ENCODE measurements at places on chromosomes 1 and 21. TPM values are rescaled to one million over a fixed set of nuclear protein-coding genes. Genes with fewer than 3 reads are reported as not detected.

DNA sequence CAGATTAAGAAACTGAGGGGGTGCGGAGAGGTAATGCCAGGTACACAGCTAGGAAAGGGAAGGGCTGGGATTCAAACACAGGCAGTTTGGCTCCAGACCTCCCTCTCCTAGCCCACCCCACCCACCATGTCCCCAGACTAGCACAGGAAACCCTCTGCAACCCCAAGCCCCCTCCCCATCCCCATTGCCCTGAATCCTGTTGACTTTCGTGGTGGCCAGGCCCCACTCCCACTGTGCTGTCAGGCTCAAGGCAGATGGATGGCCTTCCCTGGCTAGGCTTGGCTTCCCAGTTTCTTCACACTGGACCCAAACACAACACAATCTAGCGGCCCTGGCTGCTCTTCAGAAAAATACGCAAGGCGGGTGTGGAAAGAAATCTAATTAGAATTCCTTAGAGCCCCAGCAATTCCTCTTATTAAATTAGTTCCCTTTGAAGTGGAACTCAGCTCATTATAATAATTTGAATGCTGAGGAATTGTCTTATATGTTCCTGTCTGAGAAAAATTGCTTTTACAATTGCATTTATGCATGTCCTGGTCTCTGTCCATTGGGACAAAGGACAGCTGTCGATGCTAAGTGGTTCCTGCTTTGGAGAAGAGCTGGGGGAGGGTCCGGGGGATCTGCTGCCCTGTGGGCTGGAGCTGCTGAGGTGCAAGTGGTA, 97.4 kb downstream of the SYF2 start:
- H3K4me1 ChIP-seq = no peaks in the 10 kb centered on the region
- no peak overlapping the region for H3K4me3 ChIP-seq
- H3K36me3 ChIP-seq = no peaks in the 10 kb centered on the region
- no peak overlapping the region for H3K27ac ChIP-seq

RNF186 gene
- 25.1 TPM for total RNA-seq

GRCh38 chr1:211484755-211485479, 7.0 kb downstream of the RD3 start:
- no peak for DNase-seq
- no peak overlapping the region for H3K27ac ChIP-seq
- H3K4me3 ChIP-seq = no peak overlapping the region
- H3K27me3 ChIP-seq = no peaks in the 10 kb centered on the region
- no peaks in the 10 kb centered on the region for H3K4me1 ChIP-seq
- no peaks in the 10 kb centered on the region for H3K36me3 ChIP-seq

DNA sequence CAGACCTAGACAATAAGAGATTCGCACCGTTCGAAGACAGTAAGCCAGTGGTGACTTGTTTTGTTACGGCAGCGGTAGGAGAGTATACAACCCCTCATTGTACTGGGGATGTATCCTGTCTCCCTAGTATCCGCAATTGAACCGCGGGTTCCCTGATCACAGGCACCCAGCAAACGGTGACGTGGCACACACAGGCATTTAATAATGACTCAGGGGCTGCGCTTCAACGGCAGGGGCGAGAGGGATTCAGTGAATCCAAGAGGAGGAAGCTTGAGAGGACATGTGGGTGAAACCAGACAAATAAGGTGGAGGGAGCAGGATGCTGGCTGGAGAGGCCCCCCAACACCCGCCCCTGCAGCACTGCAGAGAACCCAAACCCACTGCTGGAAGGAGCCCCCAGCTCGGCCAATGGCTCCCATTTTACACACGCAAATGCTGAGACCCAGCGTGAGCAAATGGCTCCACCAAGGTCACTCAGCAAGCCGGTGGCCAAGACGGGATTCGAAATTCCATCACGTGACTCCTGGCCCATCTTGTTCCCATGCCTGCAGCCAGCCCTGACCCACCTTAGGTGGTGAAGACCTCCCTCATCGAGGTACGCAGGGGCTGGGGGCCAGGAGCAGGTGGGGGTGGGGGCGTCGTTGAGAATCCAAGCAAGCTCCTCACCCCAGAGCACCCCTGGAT, 149.9 kb downstream of the SYF2 start:
- no peak overlapping the region for H3K27ac ChIP-seq
- no peak overlapping the region for H3K4me3 ChIP-seq
- no peaks in the 10 kb centered on the region for H3K27me3 ChIP-seq
- no peaks in the 10 kb centered on the region for H3K36me3 ChIP-seq

IFI44 gene
- 6.6 TPM for total RNA-seq

DNA sequence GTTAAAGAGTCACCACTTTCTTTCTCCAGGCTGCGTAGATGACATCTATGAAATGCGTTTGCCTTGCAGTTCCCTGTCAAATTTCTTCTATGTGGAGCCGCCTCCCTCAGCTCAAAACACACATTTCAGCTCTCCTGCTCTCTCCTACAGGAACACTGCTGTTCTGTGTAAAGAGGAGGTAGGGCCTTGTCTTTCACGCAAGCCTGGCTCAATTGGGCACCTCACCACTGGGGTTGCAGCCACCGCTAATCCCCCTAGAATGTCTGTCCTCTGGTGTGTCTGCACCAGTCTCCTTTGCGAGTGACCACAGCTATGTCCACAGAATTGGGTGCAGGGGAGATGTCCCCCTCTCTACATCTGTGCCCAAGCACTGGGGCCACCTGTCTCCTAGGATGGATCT, 31.8 kb upstream of the CFHR4 start:
- H3K4me3 ChIP-seq = no peak overlapping the region
- no peak overlapping the region for H3K27ac ChIP-seq
- no peak for DNase-seq
- H3K4me1 ChIP-seq = no peaks in the 10 kb centered on the region
- no peaks in the 10 kb centered on the region for H3K36me3 ChIP-seq

GRCh38 chr1:111535256-111536191, 32.1 kb upstream of the ADORA3 start:
- no peak overlapping the region for H3K27ac ChIP-seq
- no peak overlapping the region for H3K4me3 ChIP-seq
- no peaks in the 10 kb centered on the region for H3K27me3 ChIP-seq
- DNase-seq = no peak

DNA sequence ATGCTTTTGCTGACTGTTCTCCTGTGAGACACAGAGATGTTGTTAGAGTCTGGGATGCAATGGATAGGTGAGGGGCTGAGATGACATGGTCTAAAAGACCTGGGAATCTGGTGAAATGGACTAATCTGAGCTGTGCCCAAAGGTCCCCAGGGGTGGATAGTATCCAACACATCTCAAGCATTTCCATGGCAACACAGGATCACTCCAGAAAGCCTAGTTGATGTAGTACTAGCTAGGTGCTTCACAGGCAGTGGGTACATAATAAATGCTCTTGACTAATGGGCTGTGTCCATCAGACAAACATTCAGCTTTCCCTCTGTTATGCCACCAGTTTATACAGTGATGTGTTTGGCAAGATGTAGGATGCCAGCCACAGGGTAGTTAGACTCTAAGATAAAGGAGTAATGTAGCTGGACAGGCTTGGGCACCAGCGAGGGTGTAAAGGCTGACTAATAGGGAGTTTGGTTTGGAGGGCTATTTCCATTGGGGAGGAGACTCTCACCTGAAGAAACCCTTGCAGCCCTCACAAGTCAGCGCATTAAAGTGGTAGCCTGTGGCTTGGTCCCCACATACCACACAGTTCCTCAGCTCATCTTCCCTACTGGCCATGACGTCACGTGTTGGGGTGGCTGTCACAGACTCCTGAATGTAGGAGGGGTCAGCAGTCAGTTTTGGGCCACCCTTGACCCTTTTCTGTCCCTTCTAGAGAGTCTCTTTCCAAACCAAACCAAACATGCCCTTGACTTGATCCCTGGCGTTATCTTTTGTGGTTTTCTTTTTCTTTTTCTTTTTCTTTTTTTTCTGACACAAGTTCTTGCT, 1.8 kb downstream of the NR1I3 start:
- H3K4me1 ChIP-seq = no peaks in the 10 kb centered on the region
- no peak overlapping the region for H3K27ac ChIP-seq
- no peak overlapping the region for H3K4me3 ChIP-seq

DNA sequence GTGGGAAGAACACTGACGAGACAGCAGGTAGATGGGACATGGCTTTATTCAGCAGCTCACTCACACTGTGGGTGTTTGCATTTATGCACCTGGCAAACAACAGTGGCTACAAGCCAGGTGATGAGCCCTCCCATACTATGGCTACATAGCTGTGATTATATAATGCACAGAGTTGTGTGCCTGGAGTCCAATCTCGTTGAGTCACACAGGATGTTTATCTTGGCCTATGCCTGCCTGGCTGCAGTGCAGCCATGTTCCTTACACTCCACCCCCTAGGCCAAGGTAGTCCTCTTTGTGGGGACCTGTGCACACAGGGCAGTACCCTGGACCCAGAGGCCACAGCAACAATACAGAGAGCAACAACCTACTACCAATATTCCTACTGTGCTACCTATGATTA, 1643.8 kb downstream of the MRPL39 start:
- no peak overlapping the region for H3K4me3 ChIP-seq
- H3K27ac ChIP-seq = no peak overlapping the region
- no peaks in the 10 kb centered on the region for H3K36me3 ChIP-seq
- no peaks in the 10 kb centered on the region for H3K4me1 ChIP-seq
- no peaks in the 10 kb centered on the region for H3K27me3 ChIP-seq

AMY1B gene
- 0.95 TPM for total RNA-seq

KLF18 gene
- total RNA-seq = not detected

CFAP126 gene
- not detected for total RNA-seq

- H3K27me3 ChIP-seq = no peaks in the 10 kb centered on the region
- H3K4me3 ChIP-seq = no peak overlapping the region
- H3K27ac ChIP-seq = no peak overlapping the region
- no peak for DNase-seq
These were observed 16.8 kb upstream of the POGZ start for GRCh38 chr1:151476083-151476482.

S100A9 gene
- 49.0 TPM for total RNA-seq

DNA sequence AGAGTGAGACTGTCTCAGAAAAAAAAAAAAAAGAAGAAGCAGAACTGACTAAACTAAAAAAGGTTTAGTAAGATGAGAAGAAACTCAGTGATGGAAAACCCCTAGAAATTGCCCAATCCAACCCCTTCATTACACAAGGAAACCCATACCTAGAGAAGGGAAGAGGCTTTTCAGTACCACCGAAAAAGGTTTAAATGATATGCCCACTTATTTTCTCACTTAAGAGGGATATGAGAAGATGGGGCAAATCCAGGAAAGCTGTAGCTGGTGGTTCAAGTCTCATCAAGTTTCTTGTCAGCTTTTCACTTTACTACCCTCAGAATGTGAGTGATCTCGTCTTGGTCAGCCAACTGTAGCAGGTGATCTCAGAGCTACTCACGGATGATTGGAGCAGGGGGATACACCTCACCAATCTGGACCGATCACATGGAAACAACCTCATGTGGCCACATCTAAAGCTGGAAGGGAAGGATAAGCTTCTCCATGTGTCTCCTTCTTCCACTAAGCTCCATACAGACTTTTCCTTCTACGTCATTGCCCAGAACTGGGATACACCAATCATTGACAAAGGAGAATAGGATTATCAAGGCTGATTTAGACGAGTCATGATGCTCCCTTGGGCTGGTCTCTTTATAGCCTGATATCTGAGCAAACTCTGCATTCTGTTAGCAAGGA, 126.7 kb upstream of the POU3F1 start:
- H3K36me3 ChIP-seq = no peaks in the 10 kb centered on the region
- DNase-seq = no peak
- H3K4me3 ChIP-seq = no peak overlapping the region
- H3K27ac ChIP-seq = no peak overlapping the region
- no peaks in the 10 kb centered on the region for H3K27me3 ChIP-seq

DNA sequence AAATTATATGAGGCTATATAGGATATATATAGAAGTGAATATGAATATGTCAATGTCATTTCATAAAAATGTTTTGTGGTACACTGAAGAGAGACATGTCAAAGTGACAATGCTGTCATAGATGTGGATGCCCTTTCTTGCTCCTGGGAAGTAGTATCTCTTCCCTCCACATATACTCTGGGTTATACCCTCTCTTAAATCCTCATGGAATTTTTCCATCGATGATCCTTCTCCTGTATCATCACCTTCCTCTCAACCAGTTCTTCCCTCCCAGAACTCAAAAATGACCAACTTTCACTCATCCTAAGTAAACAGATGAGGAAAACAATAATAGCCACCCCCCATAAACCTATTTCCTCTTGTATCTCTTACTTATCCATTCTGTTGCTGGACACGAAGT, 351.5 kb downstream of the USP25 start:
- no peak overlapping the region for H3K27ac ChIP-seq
- H3K27me3 ChIP-seq = no peaks in the 10 kb centered on the region
- no peaks in the 10 kb centered on the region for H3K36me3 ChIP-seq
- H3K4me1 ChIP-seq = no peaks in the 10 kb centered on the region
- H3K4me3 ChIP-seq = no peak overlapping the region
- DNase-seq = no peak

MPZ gene
- total RNA-seq = 1.3 TPM

DNA sequence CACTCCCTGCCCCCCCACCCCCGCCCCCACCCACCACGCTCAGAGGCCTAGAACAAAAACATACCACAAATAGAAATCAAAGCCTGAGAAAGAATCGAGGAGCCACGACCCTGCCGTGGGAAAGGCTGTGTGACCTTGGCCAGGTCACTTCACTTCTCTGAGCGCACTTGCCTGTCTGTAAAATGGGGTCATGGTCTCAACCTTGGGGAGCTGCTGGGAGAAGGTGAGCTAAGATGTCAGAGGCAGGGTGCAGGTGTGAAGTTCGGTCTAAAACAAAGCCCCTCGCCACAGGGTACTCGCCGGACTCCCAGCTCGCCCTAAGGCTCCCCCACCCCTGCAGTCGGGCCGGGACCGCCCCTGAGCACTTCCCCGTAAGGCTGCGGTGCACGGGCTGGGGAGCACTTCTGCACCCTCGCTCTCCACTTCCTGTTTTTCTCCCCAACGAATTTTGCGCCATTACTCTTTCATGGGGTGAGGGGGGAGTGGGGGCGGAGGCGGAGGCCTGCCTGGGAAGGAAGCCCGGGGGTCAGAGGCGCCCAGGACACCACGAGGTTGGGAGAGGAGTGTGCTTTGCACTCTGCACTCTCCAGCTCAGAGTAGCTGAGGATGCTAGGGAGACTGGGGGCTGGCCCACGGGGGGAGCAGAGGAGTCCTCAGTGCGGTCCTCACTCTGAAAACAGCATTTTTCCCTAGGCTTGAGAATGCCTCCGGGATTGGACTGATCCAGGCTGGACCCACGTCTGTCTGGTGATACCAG, 21.9 kb upstream of the PIK3CD start:
- DNase-seq = no peak
- H3K4me1 ChIP-seq = no peaks in the 10 kb centered on the region
- H3K27ac ChIP-seq = no peak overlapping the region
- H3K36me3 ChIP-seq = no peaks in the 10 kb centered on the region
- H3K4me3 ChIP-seq = no peak overlapping the region
- H3K27me3 ChIP-seq = no peaks in the 10 kb centered on the region

OR10Z1 gene
- total RNA-seq = not detected

DNA sequence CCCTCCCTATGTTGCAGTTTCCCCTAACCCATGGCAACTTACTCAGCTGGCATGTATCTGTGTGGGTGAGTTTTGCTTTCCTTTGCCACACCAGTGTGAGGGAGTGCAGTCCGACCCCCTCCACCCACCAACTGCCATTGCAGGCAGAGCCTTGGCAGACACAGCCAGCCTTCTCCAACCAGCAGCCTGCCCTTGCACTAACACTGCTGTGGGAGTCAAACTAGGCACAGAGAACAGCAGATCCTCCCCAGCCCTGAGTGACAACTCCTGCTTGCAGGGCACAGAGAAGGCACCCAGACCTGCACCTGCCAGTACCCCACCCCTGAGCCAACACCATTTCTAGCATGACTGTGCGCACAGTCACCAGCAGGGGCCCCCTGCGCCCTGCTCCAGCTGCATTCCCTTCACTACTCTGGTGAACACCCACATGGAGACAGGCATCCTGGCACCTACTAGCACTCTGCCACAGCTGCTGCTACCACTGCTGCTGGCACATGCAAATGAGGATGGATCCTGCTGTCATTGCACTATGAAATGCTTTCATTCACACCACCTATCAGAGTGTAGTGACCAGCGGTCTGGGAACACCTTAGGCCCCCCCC, 98.4 kb downstream of the MAGI3 start:
- no peak overlapping the region for H3K4me3 ChIP-seq
- no peak overlapping the region for H3K27ac ChIP-seq
- H3K4me1 ChIP-seq = no peaks in the 10 kb centered on the region
- H3K36me3 ChIP-seq = no peaks in the 10 kb centered on the region

Measured in pancreas (tissue), 10 donors.